ENCODE measurements at places on chromosomes 12 and 14. TPM values are rescaled to one million over a fixed set of nuclear protein-coding genes. Genes with fewer than 3 reads are reported as not detected.

KRT5 gene
- not detected for total RNA-seq

LRP1-AS gene
- not detected for total RNA-seq

RFLNA gene
- total RNA-seq, result 2.6 TPM

SLCO1B1 gene
- not detected for total RNA-seq

GPD1 gene
- total RNA-seq, result under 0.01 TPM

ZBTB39 gene
- total RNA-seq, result 12.1 TPM

SBNO1 gene
- 41.7 TPM for total RNA-seq

DPY19L2 gene
- 0.29 TPM for total RNA-seq

TMEM253 gene
- not detected for total RNA-seq

SLC4A8 gene
- total RNA-seq, result 2.5 TPM

TPI1 gene
- 836 TPM for total RNA-seq

EGLN3 gene
- total RNA-seq, result 5.2 TPM

SYNDIG1L gene
- not detected for total RNA-seq

AQP5 gene
- not detected for total RNA-seq

ULK1 gene
- 9.5 TPM for total RNA-seq

RTL1 gene
- not detected for total RNA-seq

CLEC1B gene
- not detected for total RNA-seq

MMP14 gene
- total RNA-seq, result 400 TPM

KRT77 gene
- not detected for total RNA-seq

PSME1 gene
- total RNA-seq, result 68.6 TPM

TMTC2 gene
- 10.1 TPM for total RNA-seq

SERPINA9 gene
- total RNA-seq, result not detected

SLC6A12 gene
- not detected for total RNA-seq

KCNH3 gene
- not detected for total RNA-seq

CCND2 gene
- 258 TPM for total RNA-seq

MEG3 gene
- total RNA-seq, result 11.0 TPM

KRT3 gene
- total RNA-seq, result not detected

OAS2 gene
- 3.3 TPM for total RNA-seq

SLC6A15 gene
- total RNA-seq, result 2.3 TPM

NINJ2 gene
- 1.6 TPM for total RNA-seq

CRIP1 gene
- 1.1 TPM for total RNA-seq

DTX1 gene
- not detected for total RNA-seq

MED6 gene
- total RNA-seq, result 30.7 TPM

BIN2 gene
- not detected for total RNA-seq

PAPLN gene
- 10.1 TPM for total RNA-seq

PLEK2 gene
- total RNA-seq, result 2.9 TPM

SPTB gene
- not detected for total RNA-seq

Data from vein endothelial cell (primary cell).